ENCODE measurements at places on chromosomes 1 and 21. TPM values are rescaled to one million over a fixed set of nuclear protein-coding genes. Genes with fewer than 3 reads are reported as not detected.

Gene DMBX1
- polyA plus RNA-seq = not detected

Gene CD244
- polyA plus RNA-seq = 0.12 TPM

Gene PDPN
- 14.9 TPM for polyA plus RNA-seq

Gene OVAAL
- not detected for polyA plus RNA-seq

DNA sequence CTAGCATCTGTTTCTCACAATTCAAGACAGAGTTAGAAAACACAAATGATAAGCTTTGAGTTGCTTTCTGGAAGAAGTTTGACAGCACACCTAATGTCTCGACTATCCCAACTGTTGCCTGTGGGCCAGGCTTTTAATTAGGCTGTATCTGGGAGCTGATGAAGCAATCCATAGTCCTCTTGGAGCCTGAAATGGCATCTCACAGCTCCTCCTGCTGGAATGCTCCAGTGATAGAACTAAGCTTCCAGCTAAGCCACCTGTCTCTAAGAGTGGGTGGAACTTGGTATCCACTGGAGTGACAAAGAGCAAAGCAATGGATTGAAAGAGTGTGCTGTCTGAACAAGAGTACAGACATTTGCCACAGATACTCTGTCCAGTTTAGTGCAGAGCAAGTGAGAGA, 605.3 kb upstream of the NR5A2 start:
- no peak for DNase-seq

DNA sequence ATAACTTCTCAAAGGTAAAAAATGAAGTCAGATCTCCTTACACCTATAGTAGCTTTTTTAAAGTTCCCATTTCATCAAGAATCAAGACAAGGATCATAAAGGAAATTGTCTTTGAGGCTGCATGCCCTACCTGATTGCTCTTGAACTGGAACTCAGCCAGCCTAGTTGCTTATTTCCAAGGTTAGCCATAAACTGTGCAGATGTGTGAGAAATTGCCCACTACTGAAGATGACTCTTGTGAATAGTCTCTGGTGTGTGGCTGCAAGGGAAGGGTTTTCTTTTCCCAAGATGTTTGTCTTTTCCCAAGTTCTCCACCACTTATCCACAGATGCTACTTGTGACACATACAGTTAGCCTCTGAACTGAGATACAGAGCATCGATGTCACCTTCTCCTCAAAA, 81.7 kb upstream of the DUSP10 start:
- DNase-seq = no peak

- no peak for DNase-seq
Measured at GRCh38 chr1:55073187-55073916, 34.0 kb downstream of the PCSK9 start.

- no peak for DNase-seq
Measured at GRCh38 chr1:81023187-81023724, 777.5 kb upstream of the ADGRL2 start.

GRCh38 chr1:24289937-24290595, 29.1 kb upstream of the GRHL3 start:
- DNase-seq = peak; percentile 71

DNA sequence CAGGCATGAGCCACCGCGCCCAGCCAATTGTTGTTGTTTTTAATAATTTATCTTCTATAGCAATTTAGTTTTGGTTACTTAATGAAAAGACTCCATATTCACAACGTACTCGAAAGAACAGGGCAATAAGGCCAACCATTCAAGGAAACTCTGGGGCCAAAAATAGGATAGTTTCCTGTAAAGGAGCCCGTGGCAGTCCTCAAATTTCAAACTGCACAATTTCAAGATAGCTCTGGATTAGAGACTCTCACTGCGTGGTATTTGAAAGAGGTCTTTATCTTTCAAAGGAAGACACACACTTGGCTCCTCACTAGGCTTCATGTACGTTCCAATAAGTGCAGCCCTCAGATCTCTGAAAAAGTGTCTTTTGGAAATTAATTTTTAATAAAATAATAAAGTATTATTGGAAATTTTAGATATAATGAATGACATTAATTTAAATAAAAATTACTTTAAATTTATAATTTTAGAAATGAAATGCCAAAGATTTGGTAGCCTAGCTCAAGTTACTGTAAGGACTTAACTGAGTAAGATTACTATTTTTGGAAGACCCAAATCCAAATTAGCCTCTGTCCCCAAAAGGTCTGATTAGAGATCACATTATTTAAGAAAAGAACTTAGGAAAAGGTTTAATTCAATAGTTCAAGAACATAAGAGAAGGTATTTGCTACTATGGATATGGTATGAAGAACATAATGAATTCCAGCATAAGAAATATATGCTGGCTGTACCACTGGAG, 22.7 kb upstream of the DONSON start:
- DNase-seq = no peak

DNA sequence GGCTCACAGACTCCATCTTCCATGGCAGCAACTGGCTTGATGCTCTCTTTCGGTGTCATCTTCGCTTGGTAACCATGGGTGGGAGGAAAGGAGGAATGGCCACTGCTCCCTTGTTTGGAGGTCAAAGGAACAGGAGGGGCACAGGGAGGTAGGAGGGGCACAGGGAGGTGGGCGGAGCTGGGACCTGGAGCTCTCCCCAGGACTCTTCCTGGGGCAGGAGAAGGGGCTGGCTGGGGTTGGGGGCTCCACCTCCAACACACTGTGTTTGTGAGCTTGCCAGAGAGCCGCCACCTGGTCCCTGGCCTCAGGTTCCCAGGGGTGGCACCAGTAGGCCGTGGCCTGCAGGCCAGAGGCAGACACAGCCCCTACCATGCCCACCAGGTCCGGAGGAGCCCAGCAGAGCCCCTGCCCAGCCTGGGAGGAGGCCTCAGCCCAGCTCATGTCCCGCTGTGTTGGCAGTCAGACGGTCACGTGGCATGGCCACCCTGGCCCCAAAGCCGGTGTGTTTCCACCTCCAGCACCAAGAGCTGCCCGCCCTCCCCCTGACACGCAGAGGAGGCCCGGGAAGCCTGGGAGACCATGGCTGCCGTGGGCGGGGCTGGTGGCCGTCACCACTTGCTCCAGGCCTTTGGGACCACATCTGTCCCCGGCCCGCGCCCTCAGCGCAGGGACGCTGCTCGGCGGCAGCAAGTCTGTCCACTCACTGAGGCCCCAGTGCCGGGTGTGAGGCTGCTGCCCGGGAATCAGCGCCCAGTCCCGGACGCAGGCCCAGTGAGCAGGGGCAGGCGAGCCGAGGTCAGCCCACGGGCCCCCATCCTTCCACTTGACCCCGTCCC, 73.9 kb downstream of the MORN1 start:
- DNase-seq = no peak
